H4 (cell line): ENCODE measurements at places on chromosomes 3 and 15.

DNA sequence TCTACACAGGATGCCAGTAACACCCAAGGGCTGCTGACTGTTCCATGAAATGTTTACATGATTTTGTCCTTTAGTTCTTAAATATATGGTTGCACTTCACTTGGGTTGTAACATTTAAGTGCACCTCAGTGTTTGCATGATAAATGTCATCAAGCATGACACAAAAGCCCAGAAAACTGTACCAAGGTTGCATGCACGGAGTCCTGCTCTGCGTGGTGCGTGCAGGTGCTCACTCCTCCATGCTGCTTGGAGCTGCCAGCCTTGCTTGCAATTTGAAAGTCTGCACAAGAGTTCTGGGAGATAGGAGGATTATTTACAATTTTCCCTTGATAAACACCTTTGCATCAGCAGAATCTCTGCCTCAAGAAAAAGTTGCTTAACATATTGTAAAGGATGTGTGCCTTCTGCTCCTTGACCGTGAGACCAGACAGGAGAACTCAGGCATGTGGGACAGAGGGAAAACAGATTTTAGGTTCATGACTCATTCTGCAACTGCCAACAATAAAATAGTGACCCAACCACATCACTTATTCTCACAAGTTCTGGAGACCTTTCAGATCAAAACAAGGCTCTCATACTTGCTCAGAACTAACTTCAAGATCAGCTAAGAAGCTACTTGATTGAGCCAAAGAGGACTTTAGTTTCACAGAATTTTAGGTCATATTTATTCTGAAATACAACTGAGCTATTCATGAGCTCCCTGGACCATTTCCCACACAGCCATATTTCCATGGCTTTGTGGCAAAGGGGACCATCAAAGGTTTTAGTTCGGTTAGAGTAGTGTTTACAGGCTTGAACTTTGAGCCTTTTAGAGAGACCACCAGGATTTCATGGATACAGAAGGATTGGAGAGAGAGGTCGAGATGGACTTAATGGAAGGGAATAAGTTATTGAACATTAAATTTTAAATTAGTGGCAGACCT is 128.4 kb upstream of the ZBED2 start:
- peak; percentile 53 for DNase-seq

DNA sequence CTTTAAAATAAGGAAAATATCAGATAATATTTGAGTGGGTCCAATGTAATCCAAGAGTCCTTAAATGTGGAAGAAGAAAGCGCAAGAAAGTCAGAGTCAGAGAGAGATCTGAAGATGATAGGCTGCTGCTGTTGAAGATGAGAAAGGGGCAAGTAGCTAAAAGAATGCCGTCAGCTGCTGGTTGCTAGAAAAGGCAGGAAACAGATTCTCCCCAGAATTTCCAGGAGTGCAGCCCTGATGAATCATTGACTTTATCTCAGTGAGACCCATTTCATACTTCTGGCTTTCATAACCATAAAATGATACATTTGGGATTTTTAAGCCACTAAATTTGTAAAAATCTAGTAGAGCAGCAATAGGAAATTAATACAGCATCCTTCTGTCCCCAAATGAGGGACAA is 7.5 kb upstream of the CHMP2B start:
- no peak for DNase-seq

GRCh38 chr15:78216276-78217104 is 17.9 kb downstream of the ACSBG1 start:
- peak; percentile 97 for DNase-seq

DNA sequence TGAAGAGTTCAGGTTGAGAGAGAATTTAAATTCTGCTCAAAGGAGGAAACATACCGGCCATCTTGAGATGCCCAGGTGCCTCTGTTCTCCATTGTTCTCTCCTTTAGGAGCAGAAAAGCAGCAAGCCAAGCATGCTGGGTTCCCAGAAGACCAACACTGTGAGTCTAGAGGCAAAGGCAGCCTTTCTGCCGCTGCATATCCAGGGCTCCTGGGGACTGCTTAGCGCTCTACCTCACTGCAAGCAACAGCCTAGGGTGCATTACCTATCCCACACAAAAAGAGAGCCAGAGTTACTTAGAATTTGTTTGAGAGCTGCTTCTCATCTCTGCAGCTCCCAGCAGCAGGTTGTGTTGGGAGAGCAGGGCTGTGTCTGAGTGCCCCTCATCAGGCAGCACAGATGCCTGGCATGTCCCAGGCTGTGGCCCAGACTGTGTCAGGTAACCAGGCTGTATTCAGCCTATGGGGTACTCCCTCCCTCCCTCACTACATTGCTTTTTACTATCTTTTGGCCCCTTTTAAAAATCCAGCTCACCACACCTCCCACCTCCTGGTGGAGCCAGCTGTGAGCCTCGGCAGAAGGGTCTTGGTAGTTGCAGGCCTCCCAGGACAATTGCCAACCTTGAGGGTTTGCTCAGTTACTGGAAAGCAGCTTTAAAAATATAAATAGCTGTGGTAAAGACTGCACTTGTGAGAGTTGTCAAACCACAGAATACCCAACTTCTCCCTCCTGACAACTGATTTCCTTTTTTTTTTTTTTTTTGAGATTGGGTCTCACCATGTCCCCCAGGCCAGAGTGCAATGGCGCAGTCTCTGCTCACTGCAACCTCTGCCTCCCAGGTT is 30.2 kb downstream of the BCL2L10 start:
- DNase-seq = peak; percentile 50

- no peak for DNase-seq
Observed at GRCh38 chr3:51953445-51953844, 1.7 kb upstream of the GPR62 start.

- DNase-seq = peak; percentile 29
Observed at GRCh38 chr3:178823591-178824246, 247.9 kb downstream of the ZMAT3 start.
